Mesenteric fat pad (tissue), 1 donor: ENCODE measurements at places on chromosomes 1 and 21. TPM values are rescaled to one million over a fixed set of nuclear protein-coding genes. Genes with fewer than 3 reads are reported as not detected.

Gene AK4
- total RNA-seq, result 101 TPM

- DNase-seq, result no peak
Observed at GRCh38 chr1:21264898-21265297, 25.4 kb downstream of the ECE1 start.

DNA sequence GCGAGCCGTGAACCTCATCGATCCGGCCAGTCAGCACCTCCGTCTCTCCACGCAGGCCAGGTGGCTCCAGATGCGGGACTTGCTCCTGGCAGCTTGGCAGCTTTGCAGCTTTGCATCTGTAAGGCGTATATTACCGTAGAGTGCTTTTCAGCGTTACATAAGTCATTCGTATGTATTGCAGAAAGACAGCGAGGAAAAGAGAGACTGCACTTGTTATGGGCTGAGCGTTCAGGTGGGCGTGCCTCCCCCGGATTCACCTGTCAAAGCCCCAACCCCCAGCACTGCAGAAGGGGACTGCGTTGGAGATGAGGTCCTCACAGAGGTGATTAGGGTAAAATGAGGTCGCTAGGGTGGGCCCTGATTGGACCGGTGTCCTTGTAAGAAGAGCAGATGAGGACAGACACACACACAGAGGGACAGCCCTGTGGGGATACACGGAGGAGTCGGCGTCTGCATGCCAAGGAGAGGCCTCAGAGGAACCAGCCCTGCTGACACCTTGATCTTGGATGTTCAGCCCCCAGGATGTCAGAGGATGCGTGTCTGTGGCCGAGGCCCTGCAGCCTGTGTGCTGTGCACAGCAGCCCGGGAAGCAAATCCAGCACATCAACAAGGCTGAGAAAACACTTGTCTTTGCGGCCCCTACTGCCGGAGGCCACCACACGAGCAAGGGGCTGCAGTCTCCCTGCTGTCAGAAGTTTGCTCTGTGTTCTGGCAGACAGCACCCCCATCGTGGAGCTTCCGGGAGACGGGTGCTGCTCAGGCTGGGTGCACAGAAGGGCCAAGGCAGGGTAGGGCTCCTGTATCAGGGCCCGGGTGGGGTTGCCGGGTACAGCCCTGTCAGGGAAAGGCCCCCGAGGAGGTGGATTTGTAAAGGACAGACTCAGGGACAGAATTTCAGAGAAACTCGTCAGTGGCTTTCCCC lies 10.9 kb upstream of the AGPAT3 start:
- DNase-seq, result no peak

- DNase-seq, result no peak
Observed at GRCh38 chr1:52943876-52944416, 16.9 kb downstream of the SCP2 start.

GRCh38 chr1:204475656-204476432 lies 18.8 kb downstream of the PIK3C2B start:
- no peak for DNase-seq

DNA sequence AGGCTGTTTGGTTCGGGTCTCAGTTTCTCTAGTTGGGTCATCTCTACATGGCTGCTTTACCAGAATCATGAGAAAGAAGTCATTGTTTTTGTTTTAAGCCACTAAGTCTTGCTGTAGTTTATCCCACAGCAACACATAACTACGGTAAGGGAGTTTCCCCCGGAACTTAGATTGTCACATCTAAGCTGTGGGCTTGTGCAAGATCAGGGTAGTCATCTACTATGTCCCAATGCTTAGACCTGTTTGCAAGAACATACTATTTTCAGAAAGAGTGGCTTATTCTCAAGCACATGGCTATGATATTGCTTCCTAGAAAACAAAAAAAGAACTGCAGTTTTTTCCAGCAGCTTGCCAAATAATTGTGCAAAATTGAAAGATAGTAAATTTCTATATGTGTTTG lies 18.0 kb upstream of the OLIG2 start:
- no peak for DNase-seq
